ENCODE measurements at places on chromosomes 13 and 19.

- no peak for DNase-seq
Observed at GRCh38 chr13:64871742-64872141, 2358.4 kb downstream of the PCDH9 start.

DNA sequence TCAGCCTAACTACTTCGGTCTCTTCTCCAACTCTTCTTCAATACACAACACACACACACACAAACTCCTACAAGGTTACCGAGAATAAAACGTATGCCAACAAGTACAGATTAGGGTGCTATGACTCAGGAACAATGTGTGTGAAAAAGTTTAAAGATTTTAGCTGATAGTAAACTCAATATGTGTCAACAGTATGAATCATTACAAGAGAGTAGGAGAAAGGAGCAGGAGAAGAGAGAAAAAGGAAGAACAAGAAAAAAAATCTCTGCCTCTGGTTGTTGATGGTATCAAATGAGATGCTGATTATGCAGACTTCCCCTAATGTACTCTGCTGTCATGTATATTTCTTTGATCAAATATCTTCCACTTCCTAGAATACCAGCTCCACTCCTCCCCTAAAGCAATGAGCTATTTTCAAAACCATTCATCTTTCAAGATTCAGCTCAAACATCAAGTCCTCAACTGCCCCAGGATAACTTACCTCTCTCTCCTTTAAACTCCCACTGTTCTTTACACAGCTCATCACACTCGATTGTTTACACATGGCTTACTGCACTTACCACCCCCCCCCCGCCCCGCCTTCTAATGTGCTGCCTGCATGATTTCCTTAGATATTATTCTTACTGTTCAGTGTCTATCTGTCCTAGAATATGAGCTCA lies 95.6 kb downstream of the FAM216B start:
- DNase-seq: peak; percentile 49

DNA sequence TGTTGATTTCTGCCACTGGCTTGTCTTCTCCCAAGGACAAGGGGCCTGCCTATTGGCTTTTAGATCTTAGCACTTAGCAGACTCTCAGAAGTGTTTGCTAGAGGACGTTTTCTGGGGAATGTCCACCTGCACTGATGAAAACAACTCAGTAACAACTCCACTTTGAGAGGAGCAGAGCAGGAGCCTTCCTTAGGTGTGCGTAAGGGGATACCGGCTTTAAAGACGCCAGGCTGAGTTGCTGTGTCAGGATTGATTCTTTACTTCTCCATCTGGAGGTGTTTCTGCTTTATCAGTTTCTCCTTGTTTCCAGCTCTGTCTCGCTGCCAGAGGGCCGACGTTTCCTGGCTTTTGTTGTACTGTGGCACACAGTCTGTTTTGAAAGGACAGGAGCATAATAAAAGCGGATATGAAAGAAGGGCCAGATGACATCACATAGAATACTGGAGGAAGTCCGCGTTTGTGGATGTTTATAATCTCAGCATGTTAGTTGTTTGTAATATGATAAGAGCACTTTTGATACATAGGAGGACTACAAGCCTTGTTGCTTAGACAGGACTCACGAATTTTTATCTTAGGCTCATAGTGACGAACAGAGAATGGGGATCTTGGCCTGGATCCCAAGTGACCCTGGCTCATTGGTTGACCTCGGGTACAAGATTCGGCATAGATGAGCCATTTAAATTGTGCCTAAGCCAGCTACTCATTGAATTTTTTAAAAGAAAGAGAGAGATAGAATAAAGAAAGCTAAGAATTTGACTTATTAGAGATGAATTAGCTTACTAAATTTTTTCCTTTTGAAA lies 34.6 kb downstream of the COL4A2 start:
- DNase-seq: peak; percentile 65

GRCh38 chr13:75760131-75761021 lies 124.2 kb downstream of the LMO7 start:
- DNase-seq: peak; percentile 35

- DNase-seq: peak; percentile 22
Observed at GRCh38 chr13:100102042-100102441, 13.1 kb downstream of the PCCA start.

DNA sequence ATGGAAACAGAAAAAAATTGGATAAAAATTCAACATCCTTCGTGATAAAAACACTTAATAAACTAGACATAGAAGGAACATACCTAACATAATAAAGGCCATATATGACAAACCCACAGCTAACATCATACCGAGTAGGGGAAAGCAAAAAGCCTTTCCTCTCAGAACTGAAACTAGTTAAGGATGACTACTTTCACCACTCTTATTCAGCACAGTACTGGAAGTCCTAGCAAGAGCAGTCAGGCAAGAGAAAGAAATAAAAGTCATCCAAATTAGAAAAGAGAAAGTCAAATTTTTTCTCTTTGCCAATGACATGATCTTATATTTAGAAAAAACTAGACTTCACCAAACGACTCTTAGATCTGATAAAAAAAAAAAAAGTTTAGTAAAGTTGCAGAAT lies 25.8 kb upstream of the SLC7A9 start:
- DNase-seq: no peak

DNA sequence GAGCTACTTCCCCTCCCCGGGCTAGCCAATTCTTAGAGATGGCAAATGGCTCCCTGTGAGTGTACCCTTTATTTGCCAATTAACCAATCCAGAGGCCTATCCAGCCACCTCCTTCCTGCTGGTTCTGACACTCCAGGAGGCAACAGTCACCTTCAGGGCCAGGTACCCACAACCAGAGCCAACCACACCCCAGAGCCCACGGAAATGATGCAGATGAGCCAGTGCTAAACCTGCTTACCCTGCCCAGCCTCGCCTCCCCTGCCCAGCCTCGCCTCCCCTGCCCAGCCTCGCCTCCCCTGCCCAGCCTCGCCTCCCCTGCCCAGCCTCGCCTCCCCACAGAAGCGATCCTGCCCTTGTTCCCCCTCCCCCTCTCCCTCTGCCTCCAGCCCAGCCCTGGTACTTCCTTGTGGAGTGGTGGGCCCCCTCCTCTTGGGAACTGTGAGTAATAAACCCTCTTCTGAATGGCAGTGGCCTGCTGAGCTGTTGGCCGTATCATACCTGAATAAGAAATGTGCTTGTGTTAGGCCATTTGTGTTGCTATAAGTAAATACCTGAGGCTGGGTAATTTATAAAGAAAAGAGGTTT lies 173.8 kb upstream of the RNF113B start:
- no peak for DNase-seq

GRCh38 chr19:10979951-10980381 lies 19.1 kb downstream of the SMARCA4 start:
- peak; percentile 11 for DNase-seq

DNA sequence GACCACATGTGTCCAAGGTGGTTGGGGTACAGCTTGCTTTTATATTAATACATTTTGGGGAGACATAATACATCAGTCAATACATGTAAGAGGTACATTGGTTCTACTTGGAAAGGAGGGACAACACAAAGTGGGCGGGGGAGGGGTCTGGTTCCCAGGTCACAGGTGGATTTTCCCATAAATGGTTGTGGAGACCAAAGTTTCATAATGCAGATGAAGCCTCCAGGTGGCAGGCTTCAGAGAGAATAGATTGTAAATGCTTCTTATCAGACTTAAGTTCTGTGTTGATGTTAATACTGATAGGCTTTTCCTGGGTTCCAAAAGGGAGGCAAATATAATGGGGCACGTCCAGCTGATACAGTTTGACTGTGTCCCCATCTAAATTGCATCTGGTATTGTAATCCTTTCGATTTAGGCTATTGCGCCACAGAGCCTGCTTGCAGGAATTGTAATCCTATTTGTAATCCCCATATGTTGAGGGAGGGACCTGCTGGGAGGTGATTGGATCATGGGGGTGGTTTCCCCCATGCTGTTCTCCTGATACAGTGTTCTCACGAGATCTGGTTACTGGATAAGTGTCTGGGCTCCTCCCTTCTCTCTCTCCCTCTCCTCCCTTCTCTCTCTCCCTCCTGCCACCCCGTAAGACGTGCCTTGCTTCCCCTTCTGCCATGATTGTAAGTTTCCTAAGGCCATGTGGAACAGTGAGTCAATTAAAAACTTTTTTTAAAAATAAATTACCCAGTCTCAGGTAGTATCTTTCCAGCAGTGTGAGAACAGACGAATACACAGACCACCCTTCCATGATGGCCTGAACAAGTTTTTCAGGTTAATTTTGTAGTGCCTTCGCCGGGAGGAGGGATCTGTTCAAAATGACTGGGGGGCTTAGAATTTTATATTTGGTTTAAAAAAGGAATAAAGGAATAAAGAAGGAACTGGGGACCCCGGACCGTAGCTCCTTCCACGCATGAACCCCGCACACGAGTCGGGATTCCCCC lies 44.9 kb downstream of the ZNF823 start:
- peak; percentile 45 for DNase-seq

GRCh38 chr13:38528986-38529385 lies 157.9 kb upstream of the FREM2 start:
- no peak for DNase-seq

GRCh38 chr13:84358601-84359000 lies 476.3 kb upstream of the SLITRK1 start:
- peak; percentile 13 for DNase-seq

DNA sequence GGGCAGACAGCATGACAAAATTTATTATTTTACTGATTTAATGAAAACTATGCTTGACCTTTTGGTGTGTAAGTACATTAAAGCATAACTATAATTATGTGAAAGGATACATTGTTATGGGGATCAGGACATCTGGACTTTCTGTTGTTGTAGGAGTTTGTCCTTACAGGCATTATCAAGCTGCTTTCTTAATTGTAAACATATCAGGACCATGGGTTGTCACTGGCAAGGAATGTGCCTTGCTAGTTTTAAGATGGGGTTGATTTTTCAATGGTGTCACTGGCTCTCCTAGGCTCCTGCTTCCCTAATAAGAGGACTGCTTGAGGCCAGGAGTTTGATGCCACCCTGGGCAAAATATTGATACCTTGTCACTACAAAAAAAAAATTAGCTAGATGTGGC lies 32.6 kb downstream of the KBTBD6 start:
- no peak for DNase-seq

DNA sequence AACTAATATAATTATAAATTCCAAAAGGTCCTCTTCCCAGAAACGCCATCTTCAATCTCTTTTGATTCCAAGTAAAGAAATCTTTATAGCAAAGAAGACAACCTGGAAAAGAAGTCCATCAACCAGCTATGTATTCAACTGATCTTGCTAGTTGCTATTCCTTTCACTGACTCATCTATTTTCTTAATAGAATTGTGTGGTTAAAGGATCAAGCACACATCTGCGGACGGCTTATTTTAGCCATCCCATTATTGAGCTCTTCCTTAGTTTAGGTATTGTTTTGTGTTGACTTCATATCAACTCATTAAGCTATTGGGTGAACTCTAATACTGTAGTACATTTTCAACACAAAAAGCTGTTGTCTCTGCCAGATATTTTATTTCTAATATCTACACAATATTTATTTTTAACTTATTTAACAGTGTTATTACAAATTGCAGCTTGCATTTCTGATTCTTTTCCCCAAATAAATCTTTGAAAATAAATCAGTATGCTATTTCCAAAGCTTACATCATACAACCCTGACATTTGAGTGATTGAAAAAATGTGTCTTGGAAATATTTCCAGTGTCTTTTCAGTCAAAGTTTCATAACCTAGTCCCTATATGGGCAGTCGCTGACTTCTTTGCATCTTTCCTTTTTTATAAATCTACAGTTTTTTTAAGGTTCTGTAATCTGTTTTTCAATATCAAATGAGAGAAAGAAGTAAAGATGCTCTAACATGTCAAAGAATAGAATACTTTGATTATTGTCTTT lies 158.8 kb upstream of the SPRY2 start:
- no peak for DNase-seq

DNA sequence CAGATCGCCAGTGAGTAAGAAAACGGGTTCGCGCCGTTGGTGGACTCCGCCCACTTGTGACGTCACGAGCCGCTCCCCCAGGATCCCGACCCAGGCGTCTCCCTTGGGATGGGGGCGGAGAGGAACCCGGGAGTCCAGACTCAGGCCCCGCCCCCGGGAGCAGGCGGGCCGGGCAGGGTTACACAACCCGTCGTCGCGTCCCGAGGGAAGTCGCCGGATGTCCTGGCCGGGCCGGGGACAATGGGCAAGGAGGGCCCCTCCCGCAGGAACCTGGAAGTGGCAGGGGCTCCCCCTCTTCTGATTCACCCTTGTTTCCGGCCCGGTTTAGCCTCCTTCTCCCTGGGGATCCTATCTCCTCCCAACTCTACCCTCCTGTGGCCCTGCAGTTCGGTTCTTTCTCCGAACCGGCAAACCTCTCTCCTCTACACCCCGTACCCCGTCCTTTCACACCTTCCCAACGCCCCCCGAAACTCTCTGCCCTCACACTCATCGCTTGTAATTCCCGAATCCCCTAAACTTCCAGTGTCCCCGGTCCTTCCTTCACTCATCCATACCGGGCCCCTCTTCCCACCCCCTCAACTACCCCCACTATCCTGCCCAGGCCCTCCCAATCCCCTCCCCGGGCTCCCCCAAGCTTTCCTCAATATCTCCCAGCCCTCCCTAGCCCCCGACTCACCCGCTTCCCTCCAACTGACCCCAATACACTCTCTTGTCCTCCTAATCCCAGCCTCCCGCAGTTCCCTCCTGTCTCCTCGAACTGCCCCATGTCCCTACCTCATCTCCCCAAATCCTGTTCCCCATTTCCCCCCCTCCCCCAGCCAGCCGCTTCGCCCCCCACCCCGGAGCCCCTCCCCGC lies 20.0 kb upstream of the ERCC1 start:
- peak; percentile 84 for DNase-seq

- DNase-seq: peak; percentile 23
Observed at GRCh38 chr19:1794424-1795172, 17.5 kb downstream of the ATP8B3 start.

- DNase-seq: no peak
Observed at GRCh38 chr13:97385146-97385545, 48.8 kb upstream of the RAP2A start.

GRCh38 chr19:55257461-55258420 lies 1.1 kb downstream of the PPP6R1 start:
- DNase-seq: no peak

GRCh38 chr19:39438270-39438934 lies 2.7 kb upstream of the RPS16 start:
- DNase-seq: peak; percentile 41

- peak; percentile 44 for DNase-seq
Observed at GRCh38 chr13:99288089-99288488, 19.1 kb downstream of the GPR183 start.

DNA sequence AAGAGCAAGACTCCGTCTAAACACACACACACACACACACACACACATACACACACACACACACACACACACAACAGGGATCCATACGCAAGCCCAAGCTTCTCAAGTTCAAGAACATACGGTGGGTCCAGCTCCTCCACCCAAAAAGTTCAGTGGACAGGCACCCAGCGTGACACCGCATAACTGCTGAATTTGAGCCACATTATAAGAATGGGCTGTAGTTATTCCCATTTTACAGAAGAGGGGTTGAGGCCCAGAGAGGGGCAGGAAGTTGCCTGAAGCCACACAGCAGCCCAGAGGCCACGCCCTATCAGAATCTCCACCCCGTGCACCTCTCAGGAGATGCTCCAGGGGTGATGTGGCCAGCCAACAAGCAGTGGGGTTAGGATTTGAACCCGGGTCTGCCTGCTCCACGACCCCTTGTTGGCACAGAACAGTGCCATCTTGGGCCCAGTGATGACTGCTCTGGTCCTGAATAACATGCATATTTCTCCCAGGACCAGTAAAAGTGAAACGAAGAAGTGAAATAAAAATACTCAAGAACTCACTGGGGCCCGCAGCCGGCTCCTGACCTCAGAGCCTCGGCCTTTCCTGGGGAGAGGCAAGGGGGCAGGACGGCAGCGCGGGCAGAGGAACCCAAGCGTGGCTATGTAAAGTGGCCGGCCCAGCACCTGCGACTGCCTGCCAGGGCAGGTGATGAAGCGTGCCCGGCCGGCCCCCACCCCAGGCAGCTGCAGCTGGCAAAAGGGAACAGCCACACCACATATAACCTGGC lies 61.9 kb downstream of the AP1M1 start:
- no peak for DNase-seq

- DNase-seq: no peak
Observed at GRCh38 chr13:52751196-52751595, 11.6 kb upstream of the CNMD start.

Data from fibroblast of lung (primary cell).